Activated CD4-positive, alpha-beta T cell treated with anti-CD3 and anti-CD28 coated beads, Interleukin-2, Interleukin-6, amounts not matched to agents 100 ng/mL and 50 ng/mL, durations not matched to agents 16 hours and 8 hours (primary cell): ENCODE measurements at places on chromosomes 4 and X.

DNA sequence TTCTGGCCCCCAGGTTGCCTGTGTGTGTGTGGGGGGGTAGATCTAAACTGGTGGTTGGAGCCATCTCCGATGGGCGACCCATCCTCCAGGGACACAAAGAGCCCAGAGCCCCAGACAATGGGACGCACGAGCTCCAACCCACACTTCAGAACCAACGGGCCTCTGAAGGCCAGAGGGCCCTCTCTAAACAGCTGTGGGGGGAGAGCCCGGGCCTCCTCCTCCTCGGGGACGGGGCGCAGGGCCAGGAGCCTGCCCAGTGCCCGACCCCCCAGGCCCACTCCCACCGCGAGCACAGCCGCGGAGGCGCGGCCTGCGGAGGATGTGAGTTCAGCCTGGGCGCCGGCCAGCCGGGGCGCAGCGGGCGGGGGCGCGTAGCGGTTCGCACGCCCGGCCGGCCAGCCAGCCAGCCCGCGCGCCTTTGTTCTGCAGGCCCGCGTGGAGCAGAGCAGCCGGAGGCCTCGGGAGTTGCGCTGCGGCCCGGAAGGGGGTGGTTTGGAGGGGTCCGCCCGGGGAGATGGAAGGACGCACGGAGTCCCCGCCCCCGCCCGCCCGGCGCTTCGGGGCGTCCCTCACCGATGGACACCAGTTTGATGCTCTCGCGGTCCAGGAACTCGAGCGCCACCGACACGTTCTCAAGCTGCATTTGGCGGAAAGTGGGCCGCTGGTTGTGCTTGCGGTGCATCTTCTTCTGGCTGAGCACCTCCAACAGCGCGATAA lies 4.0 kb downstream of the FLNA start:
- no peak for DNase-seq

- DNase-seq: no peak
These were observed 496.7 kb downstream of the SPRY1 start for GRCh38 chr4:123893011-123893981.

DNA sequence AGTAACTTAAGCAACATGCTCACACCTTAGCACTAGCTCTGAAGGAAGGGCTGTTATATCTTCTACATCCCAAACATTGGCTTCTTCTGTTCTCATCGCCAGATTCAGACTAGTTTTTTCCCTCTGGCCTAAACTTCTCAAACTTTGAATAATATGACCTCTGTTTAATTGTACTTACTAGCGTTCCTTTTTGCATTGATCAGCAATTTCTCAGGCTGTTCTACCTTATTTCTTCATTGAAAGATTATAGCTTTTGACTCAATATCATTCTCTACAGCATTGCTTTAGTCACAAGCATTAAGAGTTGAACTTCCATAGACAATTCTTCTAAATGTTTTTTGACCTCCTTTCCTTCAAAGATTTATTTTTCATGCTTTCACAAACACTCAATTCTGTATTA lies 659.2 kb downstream of the PCDH7 start:
- no peak for DNase-seq

DNA sequence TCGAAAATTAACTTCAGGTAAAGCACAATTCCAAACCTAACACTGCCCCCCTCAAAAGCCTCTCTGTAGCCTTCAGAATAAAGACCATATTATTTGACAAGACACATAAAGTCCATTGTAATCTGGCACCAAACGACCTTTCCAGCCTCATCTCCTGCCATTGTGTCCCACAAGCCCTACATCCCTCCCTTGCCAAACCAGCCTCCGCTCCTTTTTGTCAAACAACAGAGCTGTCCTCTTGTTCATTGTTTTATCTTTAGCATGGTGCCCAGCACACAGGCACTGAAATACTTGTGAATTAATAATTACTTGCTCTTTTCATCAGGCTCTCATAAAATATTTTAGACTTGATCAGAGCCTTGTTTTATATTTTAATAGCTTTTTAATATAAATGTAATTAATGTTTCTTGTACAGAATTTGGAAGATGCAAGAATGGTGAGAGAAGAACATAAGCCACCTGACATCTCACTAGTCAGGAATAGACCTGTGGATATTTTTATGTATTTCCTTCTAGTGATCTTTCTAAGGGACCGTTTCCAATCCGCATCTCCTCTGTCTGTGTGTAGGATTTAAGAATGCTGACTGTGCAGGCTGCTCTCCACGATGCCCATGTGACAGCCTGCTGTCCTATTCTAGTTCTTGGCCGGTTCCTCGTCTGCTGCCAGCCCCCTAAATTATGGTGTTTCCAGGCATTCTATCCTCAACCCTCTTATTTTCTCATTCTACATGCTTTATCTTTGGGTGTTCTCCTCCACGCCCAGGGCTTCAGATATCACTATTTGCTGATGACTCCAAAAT lies 3.0 kb upstream of the IRF2 start:
- DNase-seq: peak; percentile 24

- no peak for DNase-seq
These were observed 64.5 kb upstream of the CLDN34 start for GRCh38 chrX:9902656-9903055.
